Cortex of kidney (tissue), 1 donor: ENCODE measurements at places on chromosomes 2 and 18.

DNA sequence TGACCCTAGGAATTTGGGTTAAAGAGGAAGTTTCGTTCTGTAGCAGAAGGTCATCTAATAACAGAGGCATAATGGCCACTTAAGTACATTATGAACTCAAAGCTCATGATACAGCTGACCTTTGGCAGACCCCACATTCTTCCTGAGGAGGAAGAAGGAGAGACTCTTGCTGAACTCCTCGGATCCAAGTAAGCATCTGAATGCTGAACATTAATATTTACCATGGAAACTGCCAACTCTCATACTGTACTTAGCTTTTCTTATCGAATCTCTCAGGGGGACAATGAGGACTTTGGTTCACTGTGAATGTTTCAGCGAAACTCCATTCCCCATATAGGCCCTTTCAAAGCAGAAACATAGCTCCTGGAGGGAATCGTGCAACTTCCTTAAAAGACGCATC is 781.4 kb upstream of the GYPC start:
- no peak for DNase-seq

- no peak for DNase-seq
Measured at GRCh38 chr2:85935746-85936208, 47.0 kb upstream of the ST3GAL5 start.

- no peak for DNase-seq
Measured at GRCh38 chr2:240519396-240520129, 38.2 kb downstream of the ANKMY1 start.

GRCh38 chr2:15058015-15058720 is 425.7 kb downstream of the LRATD1 start:
- DNase-seq, result no peak

GRCh38 chr18:51537487-51537886 is 340.0 kb upstream of the MEX3C start:
- DNase-seq, result no peak
